ENCODE measurements at places on chromosomes 1 and 21. TPM values are rescaled to one million over a fixed set of nuclear protein-coding genes. Genes with fewer than 3 reads are reported as not detected.

The OR14K1 gene
- not detected for total RNA-seq

The LAX1 gene
- not detected for total RNA-seq

The PATJ gene
- total RNA-seq: 1.7 TPM

The PKNOX1 gene
- 18.4 TPM for total RNA-seq

The KCNJ15 gene
- 14.8 TPM for total RNA-seq

The PADI2 gene
- total RNA-seq: 536 TPM

The VHLL gene
- not detected for total RNA-seq

The OR2M7 gene
- total RNA-seq: not detected

Data from myocyte (in vitro differentiated cells).